Activated CD4-positive, alpha-beta memory T cell treated with anti-CD3 and anti-CD28 coated beads for 36 hours (primary cell): ENCODE measurements at places on chromosomes 5 and 9.

DNA sequence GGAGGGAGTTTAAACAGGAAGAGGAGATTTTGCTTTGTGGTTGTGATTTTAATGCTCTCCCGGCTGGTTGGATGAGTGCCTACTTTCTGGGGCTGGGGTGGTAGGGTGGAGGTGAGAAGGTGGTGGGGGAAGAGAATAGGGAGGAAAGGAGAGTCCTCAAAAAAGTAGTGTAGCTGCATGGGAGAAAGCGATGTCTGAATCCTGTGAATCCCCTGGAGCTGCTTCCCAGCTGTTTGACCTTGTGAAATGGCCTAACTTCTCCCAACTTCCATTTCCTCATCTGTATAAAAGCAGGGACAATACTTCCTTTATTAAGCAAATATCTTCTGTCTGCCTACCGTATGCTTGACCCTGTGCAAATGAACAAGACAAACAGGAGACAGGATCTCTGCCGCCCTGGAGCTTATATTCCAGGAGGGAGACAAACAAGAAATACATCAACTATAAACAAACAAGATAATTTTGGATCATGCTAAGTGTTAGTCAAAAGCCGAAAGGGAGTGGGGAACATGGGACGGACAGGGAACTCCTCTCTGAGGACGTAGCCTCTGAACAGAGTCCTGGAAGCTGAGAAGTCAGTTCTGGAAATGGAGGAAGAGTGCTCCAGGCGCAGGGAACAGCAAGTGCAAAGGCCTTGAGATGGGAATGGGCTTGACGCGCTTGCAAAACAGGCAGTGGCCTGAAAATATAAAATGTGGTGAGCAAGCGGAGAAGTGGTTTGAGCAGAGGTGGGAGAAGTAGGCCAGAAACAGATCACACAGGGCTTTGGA is 103.5 kb downstream of the SPRY4 start:
- peaks cover 29% of the 10 kb centered on the region for H3K4me1 ChIP-seq
- H3K27ac ChIP-seq, result no peak overlapping the region
- no peaks in the 10 kb centered on the region for H3K27me3 ChIP-seq
- H3K36me3 ChIP-seq, result no peaks in the 10 kb centered on the region
- no peak overlapping the region for H3K4me3 ChIP-seq

- H3K4me3 ChIP-seq, result peak overlapping the region; percentile 23
- peak; percentile 29 for DNase-seq
- H3K27ac ChIP-seq, result no peak overlapping the region
- peaks cover 22% of the 10 kb centered on the region for H3K36me3 ChIP-seq
- H3K27me3 ChIP-seq, result no peaks in the 10 kb centered on the region
Observed at GRCh38 chr5:40838086-40838485, 3.1 kb upstream of the RPL37 start.

GRCh38 chr9:2531481-2531880 is 90.1 kb upstream of the VLDLR start:
- no peaks in the 10 kb centered on the region for H3K27me3 ChIP-seq
- no peak overlapping the region for H3K27ac ChIP-seq
- no peak overlapping the region for H3K4me3 ChIP-seq
- no peaks in the 10 kb centered on the region for H3K4me1 ChIP-seq
- no peaks in the 10 kb centered on the region for H3K36me3 ChIP-seq
- DNase-seq, result no peak

GRCh38 chr5:107428303-107428813 is 242.4 kb downstream of the EFNA5 start:
- no peak overlapping the region for H3K4me3 ChIP-seq
- H3K27me3 ChIP-seq, result peaks cover 5% of the 10 kb centered on the region

GRCh38 chr5:123083298-123083697 is 5.7 kb upstream of the PRDM6 start:
- no peak for DNase-seq
- no peak overlapping the region for H3K27ac ChIP-seq
- H3K36me3 ChIP-seq, result no peaks in the 10 kb centered on the region
- peaks cover 10% of the 10 kb centered on the region for H3K4me1 ChIP-seq
- peaks cover 52% of the 10 kb centered on the region for H3K27me3 ChIP-seq
- H3K4me3 ChIP-seq, result no peak overlapping the region
